Effector CD8-positive, alpha-beta T cell (primary cell): ENCODE measurements at places on chromosomes 6 and 20.

DNA sequence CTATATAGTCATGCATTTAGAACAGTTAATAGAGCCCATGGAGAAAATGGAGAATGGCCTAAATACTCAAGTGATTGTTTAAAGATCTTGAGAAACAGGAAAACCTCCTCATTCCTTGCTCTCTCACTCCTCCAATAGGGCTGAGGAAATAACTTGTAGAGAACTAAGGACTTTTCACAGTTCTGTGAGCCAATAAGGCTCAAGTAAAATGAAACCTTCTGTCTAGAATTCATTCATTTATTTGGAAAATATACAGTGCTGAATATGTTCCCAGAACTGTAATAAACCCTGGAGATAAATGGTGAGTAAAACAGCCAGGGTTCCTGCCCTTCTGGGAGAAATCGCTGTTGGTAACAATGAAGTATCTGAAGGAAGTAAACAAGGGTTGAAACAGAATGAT, 35.3 kb downstream of the ELOVL2 start:
- no peak for DNase-seq

GRCh38 chr20:25233016-25233772, 14.7 kb upstream of the PYGB start:
- no peak for DNase-seq

- no peak for DNase-seq
Observed at GRCh38 chr6:148999501-148999900, 252.7 kb downstream of the UST start.

DNA sequence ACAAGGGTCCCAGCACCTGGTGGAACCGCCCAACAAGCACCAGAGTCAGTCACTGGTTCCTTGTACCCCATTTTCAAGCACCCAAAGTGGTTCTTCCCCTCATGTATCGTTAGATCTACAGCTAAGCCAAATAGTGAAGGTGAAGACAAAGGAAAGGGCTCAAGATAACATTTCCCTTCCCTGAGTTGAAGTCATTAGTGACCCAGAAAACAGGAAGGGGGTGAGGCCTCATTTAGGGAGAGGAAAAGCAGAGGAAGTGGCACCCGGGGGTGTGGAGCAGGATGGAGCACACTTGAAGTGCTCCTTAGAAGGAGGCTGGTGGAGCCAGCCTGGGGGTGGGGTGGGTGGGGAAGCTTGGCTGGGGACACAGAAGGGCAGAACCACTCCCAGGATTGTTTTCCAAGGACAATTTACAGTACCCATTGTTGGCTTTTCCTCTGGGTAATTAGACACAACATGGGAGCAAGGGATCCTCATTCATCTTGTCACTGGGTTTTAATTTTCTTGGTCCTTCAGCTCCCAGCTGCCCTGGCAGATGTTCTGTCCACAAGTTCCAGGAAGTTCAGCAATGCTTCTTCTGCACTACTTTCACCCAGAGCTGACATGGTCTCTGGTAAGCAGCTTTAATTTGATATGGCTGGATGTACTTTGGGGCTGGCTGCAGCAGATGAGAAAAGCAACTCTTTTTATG, 73.3 kb upstream of the CD93 start:
- no peak for DNase-seq

DNA sequence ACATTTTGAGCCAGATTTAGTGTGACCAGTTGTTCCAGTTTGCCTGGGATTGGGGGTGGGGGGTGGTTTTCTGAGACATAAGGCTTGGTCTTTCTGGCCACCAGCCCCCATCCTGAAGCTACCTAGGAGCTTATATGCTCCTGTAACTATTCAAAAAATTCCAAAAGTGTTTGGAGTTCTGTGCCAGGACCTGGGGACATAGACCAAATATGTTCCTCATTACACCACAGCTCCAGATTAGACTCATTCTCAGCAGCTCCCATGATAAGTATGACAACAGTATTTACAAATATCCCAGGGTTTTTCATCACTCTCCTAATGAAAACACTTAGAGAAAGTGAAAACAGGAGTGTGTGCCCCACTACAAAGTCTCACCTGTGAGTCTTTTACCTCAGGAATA, 37.8 kb upstream of the RNF144B start:
- DNase-seq = no peak

DNA sequence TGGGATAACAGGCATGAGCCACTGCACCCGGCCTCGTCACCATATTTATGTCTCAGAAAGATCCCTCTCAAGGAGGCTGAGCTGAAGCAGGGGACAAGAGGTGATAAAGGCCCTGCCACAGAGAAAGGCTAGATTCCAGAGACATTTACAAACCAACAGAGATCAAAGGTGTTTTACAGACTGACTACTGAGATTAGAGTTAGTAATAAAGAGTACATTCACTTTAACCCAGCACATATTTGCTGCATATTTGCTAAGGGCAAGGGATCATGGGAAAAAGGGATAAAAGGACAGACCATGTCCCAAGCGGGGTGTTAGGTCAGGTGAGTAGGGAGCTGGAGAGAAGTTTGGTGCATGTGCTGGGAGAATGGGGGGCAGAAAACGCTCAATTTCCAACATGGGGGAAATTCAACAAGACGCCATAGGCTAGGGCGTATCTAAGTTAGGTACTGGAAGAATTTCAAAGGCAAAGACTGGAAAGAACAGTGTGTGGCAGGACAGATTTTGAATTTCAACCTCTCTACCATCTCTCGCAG, 43.8 kb upstream of the SEC63 start:
- no peak for DNase-seq

DNA sequence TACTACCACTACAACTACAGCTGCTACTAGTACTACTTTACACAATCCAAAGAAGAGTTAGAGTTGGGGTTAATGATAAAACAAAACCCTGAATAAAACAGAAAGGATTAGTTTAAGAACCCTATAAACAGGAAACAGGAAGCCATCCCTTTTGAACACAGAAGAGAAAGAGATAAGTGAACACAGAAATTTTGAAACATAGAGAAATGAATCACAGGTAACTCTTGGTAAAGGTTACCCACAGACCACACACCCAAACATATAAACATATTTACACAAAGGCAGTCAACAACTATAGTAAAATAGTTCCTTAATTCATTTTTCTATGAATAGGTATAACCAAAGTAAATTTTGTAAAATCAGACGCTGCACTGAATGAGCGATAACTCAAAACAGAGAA, 98.1 kb downstream of the RNGTT start:
- DNase-seq = no peak

DNA sequence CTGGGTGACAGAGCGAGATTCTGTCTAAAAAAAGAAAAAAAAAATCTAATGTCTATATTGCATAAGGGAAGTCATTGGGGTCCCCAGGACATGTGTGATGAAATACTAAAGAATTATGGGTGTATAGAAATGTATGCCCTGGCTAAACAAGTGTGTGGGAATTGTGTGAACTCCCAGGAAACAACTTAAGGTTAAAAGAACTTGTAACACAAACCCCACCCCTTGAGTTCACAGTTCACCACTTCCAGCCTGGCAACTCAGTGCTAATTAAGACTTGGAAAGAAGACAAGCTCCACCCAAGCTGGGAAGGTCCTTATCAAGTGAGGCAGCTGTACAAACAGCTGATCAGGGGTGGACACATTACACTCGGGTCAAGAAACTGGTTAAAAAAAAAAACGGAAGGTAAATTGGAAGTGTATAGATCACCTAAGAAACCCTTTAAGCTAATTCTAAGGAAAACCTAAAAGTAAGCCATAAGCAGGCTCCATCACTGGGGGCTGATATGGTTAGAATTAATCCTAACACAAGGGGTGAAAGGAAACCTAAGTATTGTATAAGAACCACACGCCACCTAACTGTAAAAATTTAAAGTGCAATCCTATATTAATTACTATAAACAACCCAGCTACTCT, 25.2 kb downstream of the HLA-A start:
- DNase-seq = no peak

GRCh38 chr6:26576929-26577719, 19.6 kb upstream of the ABT1 start:
- DNase-seq = peak; percentile 25

DNA sequence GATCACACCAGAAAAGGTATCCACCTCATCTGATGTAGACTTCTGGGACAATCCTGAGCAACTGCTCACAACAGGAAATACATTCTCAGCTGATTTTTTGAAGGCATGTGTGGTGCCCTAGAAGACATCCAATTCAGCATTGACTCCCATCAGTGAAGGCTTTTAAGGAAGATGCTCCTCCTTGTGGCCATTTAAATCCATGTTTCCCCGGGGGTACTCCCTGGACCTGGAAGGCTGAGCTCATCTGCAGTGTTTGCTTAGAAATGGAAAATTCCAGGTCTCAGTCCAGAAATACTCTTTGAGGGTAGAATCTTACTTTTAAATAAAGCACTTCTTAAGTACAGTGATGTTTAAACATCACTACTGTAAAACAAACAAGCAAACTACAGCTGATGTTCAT, 195.5 kb upstream of the PDE10A start:
- DNase-seq = no peak

DNA sequence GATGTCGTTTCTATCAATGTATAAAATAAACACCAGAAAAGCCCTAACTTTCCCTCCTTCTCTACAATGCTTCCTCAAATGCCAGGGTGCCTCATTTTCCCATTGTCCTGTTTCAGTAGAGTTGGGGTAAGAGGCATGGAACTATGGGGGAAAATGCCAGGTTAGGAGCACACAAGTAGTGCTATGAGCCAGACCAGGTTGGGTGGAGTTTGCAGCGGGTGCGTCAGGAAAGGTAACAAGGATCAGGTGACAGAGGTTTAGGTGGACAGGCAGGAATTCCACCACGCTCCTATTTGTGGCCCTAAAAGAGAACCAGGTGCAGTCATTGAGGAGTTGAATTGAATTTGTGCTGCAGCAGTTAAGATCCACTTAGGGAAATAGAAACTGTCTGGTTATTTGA, 36.5 kb downstream of the SYTL3 start:
- DNase-seq = no peak

GRCh38 chr6:31614684-31615578, at the start of gene AIF1:
Gene AIF1, plus strand, starts transcription at chr6:31615234. Its CDS starts 96 bp downstream, at chr6:31615330.
- no peak for DNase-seq

DNA sequence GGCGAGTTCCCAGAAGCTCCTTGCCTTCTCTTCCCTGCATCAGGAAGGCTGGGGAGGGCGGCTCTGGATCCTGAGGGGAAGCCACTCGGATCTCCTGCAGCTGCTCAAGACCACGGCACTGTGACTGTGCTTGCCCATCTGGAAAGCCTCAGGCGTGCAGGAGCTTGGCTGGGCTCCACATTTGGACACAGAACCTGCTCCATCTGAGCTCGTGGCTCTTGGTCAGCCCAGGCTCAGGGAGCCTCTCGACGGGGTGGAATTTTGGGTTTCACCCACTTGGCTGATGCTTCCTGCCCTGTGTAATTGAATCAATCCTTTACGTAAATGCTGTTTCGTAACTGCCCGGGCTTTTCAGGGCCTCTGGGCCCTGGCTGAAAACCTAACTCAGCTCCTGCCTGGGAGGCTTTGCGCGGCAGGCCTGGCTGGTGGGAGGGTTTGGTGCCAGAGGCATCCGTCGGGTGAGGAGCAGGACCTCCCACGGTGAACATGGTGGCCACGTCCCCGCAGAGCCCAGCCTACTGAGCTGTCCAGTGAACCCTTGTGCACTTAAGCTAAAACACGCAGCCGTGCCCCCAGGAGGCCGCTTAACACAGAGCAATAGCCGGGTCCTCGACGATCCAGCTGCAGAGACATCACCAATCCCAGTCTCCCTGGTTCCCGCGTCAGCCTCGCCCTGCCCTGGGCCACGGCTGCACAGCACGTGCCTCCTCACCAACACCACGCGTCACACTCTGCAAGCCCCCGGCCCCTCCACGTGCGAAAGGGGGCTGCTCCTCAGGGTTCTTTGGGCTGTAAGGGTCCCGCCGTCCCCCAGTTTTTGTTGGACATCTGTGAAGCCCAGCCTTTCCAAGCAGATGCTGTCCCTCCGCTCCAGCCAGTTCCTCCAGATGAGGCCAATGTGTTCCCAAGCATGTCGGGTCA, 241.0 kb downstream of the DLL1 start:
- no peak for DNase-seq

DNA sequence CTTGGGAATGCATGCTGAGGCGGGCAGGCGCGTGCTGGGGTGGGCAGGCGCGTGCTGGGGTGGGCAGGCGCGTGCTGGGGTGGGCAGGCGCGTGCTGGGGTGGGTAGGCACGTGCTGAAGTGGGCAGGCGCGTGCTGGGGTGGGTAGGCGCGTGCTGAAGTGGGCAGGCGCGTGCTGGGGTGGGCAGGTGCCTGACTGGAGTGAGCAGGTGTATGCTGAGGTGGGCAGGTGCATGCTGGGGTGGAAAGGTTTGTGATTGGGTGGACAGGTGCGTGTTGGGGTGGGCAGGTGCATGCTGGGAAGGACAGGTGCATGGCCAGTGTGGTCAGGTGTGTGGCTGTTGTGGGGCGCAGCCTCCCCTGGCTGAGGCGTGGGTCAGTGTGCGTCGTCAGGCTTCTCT, 404.1 kb downstream of the CDH4 start:
- no peak for DNase-seq

- no peak for DNase-seq
Observed at GRCh38 chr6:7440476-7440875, 50.9 kb downstream of the RIOK1 start.
